CD4-positive, alpha-beta T cell treated with Interleukin-4 for 4 hours (primary cell): ENCODE measurements at places on chromosomes 3 and 15.
A peak's percentile ranks its signal among the peaks of the same experiment; 100 is the strongest.

DNA sequence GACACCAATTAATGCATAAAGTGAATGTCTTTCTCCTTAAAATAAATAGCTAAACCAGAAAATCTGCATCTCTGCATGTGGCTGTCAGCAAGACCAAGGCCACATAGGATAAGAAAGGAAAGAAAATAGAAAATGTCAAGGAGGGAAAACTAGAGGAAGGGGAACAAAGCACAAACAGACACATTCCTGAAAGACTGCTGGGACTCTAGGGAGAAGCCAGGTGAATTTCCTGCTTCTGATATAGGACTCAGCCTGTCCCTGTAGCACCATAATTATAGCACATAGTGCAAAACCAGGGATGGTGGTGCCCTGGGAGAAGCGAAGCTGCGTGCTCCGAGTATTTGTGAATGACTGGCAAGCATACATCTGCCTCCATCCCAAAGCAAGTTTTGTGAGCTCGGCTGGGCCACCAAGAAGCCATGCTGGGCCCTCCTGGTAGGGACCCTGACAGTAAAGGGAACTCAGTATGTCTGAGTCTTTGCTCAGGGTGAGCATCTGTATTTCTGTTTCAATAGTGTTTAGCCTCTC is 14.2 kb downstream of the FSTL1 start:
- DNase-seq, result no peak

GRCh38 chr3:134815519-134815918 is 20.5 kb downstream of the EPHB1 start:
- DNase-seq, result no peak

- no peak for DNase-seq
Measured at GRCh38 chr3:178532476-178532875, 3.8 kb upstream of the KCNMB2 start.

DNA sequence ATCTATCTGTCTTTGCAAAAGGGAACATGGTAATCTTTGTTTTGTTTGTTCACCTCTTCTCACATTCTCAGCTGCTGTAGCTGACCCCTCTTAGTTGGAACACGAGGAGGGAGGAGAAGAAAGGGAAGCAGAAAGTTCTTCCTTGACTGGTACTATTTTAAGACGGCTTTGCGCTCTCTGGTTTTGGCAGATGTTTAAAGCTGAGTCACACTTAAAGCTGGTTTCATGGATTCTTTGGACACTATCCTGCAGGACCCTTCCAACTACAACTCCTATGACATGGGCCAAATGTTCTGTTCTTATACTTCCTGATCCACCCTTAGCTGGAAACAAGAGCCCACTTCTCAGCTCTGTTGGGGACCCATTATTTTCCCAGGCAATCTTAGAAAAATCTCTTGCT is 40.6 kb upstream of the FXR1 start:
- DNase-seq, result no peak

DNA sequence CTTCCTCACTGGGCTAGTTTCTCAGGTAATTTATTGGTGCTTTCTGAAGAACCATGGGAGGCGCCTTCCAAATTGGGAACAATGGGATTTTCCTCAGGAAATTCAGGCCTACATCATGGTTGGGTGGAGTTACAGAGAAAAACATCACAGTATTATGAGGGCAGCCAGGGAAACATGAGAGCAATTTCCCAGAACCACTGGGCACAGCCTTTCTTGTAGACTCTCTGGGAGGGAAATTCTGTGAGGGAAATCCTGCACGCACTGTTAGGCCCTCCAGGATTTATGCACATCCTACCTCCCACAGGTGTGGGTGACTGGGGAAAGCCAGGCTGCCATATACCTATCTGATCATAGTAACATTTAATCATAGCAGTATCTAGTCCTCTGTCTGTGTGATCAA is 13.2 kb downstream of the POPDC2 start:
- DNase-seq, result no peak

GRCh38 chr3:53715815-53716483 is 130.3 kb downstream of the CHDH start:
- no peak for DNase-seq

DNA sequence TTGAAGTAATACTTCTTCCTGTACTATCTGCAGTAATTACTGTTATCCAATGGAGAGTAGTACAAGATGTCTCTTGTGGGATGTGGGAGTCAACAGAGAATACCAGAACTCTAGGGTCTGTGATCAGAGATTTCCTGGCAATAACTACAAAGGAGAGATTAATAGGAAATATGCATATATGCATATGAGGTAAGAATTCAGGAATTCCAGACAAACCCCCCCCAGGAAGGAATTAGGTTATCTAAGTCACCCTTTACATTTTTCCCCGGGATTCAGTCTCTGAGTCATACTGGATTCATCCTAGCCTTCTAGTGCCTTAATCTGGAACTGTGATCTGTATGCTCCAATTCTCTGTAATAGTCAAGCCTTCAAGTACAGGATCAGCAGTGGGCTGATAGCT is 49.4 kb downstream of the GTF2E1 start:
- DNase-seq, result no peak

GRCh38 chr3:59386165-59386564 is 336.3 kb upstream of the CFAP20DC start:
- peak; percentile 19 for DNase-seq

DNA sequence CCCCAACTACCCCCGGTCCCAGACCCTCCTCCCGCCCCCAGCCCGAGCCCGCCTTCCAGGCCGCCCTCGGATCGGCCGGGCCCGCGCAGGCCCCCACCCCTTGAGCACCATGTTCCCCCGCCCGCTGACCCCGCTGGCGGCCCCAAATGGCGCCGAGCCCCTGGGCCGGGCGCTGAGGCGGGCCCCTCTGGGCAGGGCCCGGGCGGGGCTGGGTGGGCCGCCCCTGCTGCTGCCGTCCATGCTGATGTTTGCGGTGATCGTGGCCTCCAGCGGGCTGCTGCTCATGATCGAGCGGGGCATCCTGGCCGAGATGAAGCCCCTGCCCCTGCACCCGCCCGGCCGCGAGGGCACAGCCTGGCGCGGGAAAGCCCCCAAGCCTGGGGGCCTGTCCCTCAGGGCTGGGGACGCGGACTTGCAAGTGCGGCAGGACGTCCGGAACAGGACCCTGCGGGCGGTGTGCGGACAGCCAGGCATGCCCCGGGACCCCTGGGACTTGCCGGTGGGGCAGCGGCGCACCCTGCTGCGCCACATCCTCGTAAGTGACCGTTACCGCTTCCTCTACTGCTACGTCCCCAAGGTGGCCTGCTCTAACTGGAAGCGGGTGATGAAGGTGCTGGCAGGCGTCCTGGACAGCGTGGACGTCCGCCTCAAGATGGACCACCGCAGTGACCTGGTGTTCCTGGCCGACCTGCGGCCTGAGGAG is 472 bp downstream of the CHST14 start:
- DNase-seq, result no peak

GRCh38 chr15:68506071-68506470 is 72.7 kb upstream of the CORO2B start:
- no peak for DNase-seq

- no peak for DNase-seq
Measured at GRCh38 chr3:112497897-112498548, 1.2 kb downstream of the BTLA start.

GRCh38 chr15:58212909-58213526 is 74.8 kb downstream of the AQP9 start:
- DNase-seq, result no peak

GRCh38 chr3:155342344-155342743 is 48.9 kb upstream of the STRIT1 start:
- DNase-seq, result no peak
